ENCODE measurements at places on chromosomes 2 and 18.

DNA sequence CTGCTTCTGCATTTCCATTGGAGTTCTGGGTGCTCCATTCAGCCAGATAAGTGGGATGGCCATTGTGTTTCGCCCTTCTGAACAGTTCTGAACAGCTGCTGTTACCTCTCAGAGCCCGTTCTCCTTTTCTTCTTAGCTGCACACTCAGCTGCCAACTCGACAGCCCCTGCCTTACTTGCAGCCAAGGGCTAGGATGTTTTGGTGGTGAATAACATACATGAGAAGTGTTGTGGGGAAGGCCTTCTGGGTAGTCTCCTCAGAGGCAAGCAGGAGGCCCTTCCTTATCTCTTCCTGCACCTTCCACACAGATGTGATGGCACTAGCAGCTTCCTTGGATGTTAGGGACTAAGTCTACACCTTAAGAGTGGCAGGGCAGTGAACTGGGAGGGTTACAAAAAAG is 138.4 kb upstream of the NOSTRIN start:
- DNase-seq, result no peak

DNA sequence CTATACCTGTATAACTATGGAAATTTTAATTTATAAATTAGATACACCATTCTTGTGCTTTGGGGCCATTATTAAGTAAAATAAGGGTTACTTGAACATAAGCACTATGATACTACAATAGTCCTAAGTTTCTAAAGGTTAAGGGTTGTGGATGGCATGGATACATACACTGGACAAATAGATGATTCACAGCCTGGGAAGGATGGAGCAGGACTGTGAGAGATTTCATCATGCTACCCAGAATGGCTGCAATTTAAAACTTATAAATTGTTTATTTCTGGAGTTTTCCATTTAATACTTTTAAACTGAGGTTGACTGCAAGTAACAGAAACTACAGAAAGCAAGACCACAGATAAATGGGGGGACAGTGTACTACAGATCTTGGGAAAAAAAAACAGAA is 295.8 kb upstream of the ZNF804A start:
- no peak for DNase-seq

- no peak for DNase-seq
Measured at GRCh38 chr2:227163998-227164762, at the start of the genes COL4A3 and COL4A4. COL4A3 (plus strand) TSS chr2:227164624; CDS start chr2:227164727, 103 bp downstream. COL4A4 (minus strand) TSS chr2:227164205; CDS start chr2:227147483, 16,722 bp downstream.

DNA sequence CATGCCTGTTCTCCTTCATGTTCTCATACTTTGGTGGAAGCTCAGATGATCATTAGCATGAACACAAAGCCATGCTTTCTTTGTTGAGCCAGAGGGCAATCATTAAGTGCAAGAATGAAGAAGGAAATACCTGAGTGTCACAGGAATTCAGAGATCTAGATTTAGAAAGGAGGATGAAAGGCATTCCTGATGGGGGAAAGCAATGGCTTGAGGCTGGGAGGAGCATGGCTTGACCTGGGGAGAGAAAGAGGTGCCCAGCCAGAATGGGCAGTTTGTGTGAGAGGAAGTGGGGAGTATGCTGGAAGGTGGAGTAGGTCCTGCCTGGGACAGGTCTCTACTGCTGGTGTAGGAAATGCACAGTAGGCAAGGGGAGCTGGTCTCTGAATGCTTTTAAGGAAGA is 35.1 kb downstream of the SLC4A3 start:
- no peak for DNase-seq

DNA sequence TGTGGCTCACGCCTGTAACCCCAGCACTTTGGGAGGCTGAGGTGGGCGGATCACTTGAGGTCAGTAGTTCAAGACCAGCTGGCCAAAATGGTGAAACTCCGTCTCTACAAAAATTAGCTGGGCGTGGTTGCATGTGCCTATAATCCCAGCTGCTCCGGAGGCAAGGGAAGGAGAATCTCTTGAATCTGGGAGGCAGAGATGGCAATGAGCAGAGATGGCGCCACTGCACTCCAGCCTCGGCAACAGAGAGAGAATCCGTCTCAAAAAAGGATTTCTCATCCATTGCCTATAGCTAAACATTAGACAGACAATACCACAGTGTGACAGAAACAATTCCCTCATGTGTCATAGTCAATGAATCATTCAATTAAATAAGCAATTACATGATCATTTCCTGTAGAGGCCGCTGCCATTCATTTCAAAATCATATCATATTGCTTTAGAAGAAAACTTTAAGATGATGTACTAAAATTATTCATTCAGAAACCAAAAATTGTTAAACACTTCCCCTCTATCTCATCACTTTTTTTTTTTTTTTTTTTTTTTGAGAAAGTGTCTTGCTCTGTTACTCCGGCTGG is 69.5 kb upstream of the TGIF1 start:
- DNase-seq, result no peak

- DNase-seq, result no peak
Measured at GRCh38 chr2:65031341-65032018, 24.7 kb upstream of the CEP68 start.

GRCh38 chr2:21395366-21395765 is 271.6 kb downstream of the TDRD15 start:
- no peak for DNase-seq

DNA sequence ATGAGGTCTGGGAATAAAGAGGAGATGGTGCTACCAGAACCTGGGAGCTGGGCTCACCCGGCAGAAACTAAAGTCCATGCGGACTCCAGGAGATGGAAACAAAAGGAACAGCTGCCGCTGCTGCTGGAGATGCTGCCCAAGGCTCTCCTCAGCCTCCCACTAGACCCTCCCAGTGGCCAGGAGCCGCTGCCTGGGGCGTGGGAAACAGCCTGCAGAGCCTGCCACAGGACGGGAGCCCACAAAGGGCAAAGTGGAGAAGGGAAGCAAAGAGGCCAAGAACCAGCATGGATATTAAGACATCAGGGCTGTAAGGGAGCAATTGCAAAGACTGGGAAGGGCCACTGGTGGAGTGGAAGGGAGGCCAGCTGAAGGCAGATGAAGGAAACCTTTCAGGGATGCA is 179.6 kb downstream of the NCK2 start:
- no peak for DNase-seq

DNA sequence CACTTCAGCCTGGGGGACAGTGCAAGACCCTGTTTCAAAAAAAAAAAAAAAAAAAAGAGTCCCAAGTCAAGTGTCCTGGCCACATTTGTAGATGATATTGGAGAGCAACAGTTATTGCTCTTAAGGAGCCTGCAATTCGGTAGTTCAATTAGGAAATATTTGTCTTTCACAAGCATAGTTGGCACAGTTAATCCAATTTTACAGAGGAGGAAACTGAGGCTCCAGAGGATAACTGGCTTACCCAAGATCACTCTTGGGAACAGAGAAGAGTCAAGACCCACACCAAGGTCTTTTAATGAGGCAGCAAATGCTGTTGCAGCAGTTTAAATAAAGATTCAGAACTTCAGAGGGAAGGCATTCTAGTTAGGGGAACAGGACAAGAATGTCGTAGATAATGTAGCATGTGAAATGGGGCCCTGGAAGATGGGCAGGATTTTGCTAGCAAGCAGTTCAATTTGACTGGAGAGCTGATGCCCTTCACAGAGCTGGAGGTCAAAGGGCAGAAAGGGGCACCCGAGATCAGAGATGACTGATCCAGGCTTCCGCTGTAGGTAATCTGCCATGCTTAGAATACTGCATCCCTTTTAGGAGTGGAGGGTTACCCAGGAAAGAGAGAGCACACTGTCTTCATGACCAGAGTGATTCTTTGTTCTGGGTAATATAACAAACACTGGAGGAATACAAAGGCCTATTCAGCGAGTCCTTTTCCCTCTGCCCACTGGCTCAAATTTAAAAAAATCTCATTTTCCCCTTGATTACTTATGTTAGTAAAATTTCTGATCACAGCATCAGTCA is 3.0 kb downstream of the NPC1 start:
- DNase-seq, result no peak

DNA sequence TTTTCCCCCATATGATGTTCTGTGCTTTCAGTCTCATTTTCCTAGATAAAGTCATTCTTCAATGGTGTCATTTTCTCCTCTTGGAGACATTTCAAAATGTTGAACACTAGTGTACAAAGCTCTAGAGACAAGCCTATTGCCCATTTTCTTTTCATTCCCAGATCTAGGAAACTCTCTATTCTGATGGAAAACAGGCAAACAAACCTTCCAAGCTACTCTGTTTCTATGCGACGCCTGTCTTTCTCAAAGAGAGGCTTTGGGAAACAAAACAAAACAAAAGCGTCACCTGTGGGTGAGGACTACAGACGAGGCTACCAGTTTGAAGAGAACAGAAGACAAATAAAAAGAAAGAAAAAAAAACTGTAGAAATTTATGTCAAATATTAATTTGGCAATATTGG is 311.0 kb downstream of the CBLN2 start:
- DNase-seq, result no peak

GRCh38 chr18:35389095-35389618 is 12.0 kb upstream of the ZNF396 start:
- DNase-seq, result no peak

GRCh38 chr2:213806125-213806726 is 522.0 kb downstream of the SPAG16 start:
- DNase-seq, result peak; percentile 6

DNA sequence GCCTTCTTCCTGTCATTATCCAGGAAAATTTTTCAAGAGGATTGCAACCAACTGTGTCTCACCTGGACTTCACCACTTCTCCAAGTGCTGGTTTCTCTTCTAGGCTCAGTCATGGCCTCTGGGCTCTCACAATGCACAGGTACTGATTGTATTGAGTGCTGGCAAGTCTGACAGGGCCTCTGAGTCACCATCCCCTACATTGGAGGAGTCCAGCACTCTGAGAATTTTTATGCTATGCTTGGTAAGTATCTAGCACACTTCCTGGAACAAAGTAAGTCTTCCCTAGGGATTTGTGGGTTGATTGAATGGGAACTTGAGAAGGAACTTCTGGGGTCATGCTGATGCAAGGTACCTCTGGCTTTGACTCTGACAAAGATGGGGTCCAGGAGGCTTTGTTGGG is 147.2 kb upstream of the CELF4 start:
- DNase-seq, result no peak

DNA sequence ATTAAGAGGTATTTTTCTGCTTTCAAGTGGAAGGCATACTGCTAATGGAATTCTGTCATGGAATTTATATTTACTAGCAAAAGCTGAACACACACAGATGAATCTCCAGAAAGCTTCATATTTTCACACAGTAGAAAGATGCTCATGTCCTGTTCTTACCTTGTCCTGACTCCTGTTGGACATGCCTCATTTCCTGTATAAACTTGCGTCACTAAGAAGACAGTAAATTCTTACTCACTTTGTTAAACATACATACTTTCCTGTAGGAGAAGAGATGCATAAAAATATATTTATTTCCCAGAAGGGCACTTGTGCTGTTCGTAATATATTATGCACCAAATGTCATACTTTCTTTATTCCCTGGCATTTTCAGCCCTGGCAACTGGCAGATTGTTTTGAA is 238.3 kb upstream of the RASGRP3 start:
- DNase-seq, result no peak

GRCh38 chr2:47193607-47194006 is 38.5 kb upstream of the STPG4 start:
- no peak for DNase-seq

GRCh38 chr18:26550998-26551694 is 2.8 kb upstream of the KCTD1 start:
- no peak for DNase-seq

DNA sequence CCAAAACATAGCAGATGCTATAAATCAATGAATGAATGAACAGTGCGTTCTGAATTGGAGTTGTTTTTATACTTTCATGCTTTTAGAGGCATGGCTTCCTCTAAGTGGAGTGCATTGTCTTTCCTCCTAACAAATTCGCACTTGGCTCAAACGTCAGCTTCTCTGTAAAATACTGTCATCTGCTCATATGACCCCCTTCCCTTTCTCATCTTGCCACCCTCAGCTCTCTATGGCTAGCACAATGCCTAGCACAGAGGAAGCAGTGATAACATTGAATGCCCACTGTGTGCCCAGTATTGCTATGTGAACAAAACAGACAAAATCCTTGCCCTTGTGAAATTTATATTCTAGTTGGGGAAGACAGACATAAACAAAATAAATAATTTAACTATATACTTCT is 258.8 kb downstream of the MREG start:
- DNase-seq, result no peak

DNA sequence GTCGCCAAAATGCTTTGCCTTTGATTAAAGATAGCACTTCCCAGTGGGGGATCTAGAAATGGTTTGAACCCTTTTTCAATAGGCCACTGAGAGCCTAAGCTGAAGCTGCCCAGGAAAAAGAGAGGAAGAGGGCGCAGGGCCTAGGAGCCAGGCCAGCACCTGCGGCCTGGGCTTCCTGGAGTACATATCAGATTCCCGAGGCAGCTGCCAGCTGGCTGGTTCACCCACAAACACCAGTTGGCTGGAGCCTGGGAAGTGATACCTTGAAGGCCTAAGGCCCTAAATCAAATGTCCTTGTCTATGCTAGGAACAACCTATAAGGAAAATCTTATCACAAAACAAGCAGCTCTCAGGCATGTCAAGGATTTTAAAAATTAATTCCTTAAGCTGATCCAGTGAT is 37.1 kb downstream of the ANKRD44 start:
- no peak for DNase-seq

- DNase-seq, result no peak
Measured at GRCh38 chr2:241087420-241088268, 14.4 kb downstream of the MTERF4 start.

GRCh38 chr2:128986026-128986715 is 667.5 kb upstream of the HS6ST1 start:
- no peak for DNase-seq

DNA sequence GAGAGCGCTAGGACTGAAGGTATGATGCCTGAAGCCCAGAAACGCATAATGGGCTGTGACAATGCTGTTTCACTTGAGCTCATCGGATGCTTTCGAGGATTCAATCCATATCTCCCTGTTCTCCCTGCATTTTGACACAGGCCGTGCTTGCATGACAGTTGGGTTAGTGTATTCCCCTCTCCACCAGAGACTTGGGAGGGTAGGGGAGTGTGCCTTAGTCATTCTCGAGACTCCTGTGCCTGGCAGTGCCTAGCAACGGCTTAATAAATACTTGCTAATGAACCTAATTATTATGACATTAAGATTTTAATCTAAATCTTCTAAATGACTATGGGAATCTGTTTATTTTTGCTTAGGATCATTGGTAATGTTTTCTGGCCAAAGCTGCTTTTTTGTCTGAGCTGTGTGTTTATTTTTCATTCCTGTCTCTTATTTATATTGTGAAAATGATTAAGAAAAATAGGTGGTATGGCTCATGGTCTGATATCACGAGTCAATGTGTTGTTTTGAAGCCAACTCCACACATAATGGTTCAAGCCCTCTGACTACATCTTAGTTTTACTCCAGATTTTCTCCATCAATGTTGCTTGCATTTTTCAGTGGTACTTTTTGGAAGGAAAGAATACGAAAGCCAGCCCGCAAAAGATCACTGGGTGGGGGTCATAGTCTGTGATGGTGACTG is 61.3 kb downstream of the NEDD4L start:
- DNase-seq, result no peak

DNA sequence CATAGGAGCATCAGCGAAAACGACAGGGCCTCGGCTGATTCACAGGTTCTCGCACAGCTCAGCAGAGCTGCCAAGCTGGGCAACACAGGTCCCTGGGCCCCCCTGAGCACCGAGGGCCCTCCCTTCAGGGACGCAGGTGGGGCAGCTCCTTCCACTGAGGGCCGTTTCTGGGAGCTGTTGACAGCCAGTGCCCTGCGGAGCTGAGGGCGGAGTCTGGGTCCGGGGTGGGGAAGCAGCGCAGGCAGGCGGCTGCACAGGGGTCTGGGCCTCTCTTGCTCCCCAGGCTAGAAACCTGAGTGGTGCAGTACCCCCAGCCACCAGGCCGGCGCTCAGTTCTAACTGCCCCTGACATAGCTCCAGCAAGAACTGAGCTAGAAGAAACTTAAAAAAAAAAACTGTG is 65.7 kb downstream of the PXDN start:
- DNase-seq, result no peak
